ENCODE measurements at places on chromosomes 11 and 22.

- no peak for DNase-seq
Measured at GRCh38 chr22:49015459-49015858, 812.2 kb downstream of the BRD1 start.

GRCh38 chr11:113262594-113262993, 51.8 kb upstream of the TTC12 start:
- no peak for DNase-seq

- DNase-seq = no peak
Measured at GRCh38 chr11:65503368-65503948, 4.6 kb downstream of the MALAT1 start.

DNA sequence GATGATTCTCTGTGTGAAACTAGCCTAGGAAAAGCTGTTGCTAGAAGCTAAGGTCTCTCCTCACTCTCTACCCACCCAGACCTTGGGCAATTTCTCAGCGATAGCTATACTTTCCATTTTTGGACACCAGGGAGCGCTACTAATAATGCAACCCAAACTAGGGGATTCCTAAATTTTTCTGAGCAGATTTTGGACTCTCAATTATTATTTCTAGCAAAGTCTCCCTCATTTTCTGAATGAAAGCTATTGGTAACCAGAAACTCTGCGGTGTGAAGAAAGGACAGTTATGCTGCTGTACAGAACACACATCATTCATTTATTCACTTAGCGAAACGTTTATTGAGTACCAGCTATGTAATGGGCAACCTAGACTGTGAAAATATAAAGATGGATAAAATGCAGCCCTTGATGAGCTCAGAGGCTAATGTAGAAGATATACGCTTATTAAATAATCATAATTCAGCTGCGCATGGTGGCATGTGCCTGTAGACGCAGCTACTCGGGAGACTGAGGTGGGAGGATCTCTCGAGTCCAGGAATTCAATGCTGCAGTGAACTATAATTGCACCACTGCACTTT, 6.1 kb upstream of the STIM1 start:
- DNase-seq = no peak

DNA sequence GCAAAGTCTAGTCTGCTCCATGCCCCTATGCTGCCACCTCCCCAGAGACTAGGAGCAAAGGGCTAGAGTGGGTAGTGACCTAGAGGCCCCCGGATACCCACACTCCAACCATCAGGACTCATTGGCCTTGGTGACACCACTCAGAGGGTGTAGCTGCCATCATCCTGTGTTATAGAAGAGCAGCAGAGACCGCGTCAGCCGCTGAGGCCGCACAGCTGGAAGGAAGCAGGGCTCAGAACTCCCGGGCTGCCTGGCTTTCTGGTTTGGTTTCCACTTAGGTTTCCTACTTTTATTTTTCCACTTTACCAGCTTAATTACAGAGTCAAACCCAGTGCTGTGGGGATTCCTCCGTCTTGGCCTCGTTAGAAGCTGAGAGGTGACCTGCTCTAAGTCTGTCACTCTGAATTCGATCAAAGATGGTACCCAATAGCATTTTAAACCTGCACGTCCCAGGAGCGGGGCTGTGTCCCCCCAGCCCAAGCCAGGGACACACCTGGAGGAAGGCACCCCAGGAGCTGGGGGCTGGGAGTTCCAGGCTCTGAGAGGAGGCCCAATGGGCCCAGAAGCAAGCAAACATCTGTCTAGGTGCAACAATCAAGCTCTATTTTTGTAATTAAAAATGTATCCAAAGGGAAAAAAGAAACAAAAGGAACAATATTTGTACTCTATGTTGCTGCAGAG, 2.1 kb upstream of the CDKN1C start:
- DNase-seq = no peak

DNA sequence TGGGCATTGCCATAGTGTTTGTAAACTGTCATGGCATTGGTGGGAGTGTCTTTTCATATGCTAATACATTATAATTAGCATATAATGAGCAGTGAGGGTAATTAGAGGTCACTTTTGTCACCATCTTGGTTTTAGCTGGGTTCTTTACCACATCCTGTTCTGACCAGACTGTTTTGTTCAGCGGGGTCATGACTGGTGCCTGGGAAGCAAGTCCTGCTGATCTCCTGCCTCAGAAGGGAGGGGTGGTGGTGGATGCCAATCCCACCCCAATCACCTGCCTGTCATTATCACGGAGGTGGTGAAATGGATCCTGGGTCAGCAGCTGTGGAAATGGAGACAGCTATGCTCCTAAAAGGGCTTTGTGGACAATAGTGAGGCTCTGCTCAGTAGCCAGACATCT, 31.2 kb downstream of the IL18 start:
- no peak for DNase-seq

GRCh38 chr11:108009497-108010370, 1.0 kb downstream of the CUL5 start:
- no peak for DNase-seq

Data from activated T-helper 9 cell treated with anti-CD3 and anti-CD28 coated beads, Interleukin-2, amount 50 U/mL, for 16 hours (primary cell).